ENCODE measurements at places on chromosomes 7 and 10.

DNA sequence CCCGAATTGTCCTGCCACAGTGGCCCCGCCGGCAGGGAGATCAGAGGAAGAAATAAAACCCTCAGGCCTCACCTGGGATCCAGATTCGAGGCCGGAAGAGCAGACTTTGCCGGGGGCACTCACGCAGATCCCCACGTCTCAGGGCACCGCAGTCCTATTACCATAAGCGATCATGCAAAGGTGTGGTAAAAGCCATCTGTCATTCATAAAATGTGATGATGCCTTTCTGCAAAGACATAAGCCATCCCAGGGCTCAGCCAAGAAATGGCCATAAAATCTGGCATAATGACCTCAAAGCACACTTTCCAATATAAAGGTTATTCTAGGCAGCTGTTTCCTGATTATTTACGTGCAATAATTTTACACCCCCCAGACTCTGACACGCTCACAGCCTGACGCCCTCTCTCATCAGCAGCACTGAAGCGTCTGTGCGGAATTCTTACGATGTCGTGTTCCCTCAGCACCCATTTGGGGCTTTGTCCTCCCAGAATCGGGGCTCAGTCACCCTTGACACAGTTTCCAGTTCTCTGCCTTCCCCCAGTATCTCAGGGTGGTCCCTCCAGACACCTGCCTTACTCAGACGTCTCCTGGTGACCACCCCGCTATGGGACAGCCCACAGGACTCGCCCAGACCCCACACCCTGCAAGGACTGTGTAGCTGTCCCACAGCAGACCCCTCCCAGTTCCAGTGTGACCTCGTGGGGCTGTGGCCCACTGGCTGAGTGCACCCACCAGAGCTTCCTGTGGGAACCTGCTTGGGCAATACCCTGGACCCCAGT lies 74.3 kb upstream of the FAM20C start:
- DNase-seq: no peak

- DNase-seq: no peak
These were observed 468.0 kb upstream of the FZD8 start for GRCh38 chr10:36110097-36110496.

GRCh38 chr10:104406715-104407650 lies 53.4 kb downstream of the CFAP58 start:
- DNase-seq: no peak

DNA sequence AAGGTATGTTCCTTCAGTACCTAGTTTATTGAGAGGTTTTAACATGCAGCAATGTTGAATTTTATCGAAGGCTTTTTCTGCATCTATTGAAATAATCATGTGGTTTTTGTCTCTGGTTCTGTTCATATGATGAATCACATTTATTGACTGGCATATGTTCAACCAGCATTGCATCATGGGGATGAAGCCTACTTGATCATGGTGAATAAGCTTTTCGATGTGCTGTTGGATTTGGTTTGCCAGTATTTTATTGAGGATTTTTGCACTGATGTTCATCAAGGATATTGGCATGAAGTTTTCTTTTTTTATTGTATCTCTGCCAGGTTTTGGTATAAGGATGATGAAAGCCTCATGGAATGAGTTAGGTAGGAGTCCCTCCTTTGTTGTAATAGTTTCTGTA lies 204.0 kb upstream of the GNAI1 start:
- DNase-seq: no peak

GRCh38 chr10:96712662-96713271 lies 7.5 kb downstream of the PIK3AP1 start:
- no peak for DNase-seq

GRCh38 chr7:66671034-66671433 lies 42.4 kb downstream of the KCTD7 start:
- no peak for DNase-seq

GRCh38 chr10:129085811-129086210 lies 381.2 kb upstream of the MGMT start:
- DNase-seq: no peak

DNA sequence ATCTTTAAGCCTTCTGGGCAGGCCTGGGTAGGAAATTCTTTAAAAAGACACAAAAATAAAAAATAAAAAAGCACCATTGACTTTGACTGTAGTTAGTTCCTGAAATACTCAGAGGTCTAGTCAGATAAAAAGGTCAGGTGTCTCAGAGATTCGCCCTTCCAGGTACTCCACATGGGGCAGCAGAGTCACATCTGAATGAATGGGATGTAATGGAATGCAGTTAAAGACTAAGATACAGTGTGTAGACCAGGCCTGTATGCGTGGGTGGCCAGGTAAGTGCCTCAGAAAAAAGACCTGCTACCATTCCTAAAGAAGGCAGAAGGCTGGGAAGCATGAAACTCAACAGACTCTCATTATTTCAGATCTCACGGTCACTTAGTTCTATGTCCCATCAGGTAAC lies 68.6 kb upstream of the SEM1 start:
- no peak for DNase-seq

- DNase-seq: no peak
These were observed 178.8 kb downstream of the REEP3 start for GRCh38 chr10:63699785-63700613.

DNA sequence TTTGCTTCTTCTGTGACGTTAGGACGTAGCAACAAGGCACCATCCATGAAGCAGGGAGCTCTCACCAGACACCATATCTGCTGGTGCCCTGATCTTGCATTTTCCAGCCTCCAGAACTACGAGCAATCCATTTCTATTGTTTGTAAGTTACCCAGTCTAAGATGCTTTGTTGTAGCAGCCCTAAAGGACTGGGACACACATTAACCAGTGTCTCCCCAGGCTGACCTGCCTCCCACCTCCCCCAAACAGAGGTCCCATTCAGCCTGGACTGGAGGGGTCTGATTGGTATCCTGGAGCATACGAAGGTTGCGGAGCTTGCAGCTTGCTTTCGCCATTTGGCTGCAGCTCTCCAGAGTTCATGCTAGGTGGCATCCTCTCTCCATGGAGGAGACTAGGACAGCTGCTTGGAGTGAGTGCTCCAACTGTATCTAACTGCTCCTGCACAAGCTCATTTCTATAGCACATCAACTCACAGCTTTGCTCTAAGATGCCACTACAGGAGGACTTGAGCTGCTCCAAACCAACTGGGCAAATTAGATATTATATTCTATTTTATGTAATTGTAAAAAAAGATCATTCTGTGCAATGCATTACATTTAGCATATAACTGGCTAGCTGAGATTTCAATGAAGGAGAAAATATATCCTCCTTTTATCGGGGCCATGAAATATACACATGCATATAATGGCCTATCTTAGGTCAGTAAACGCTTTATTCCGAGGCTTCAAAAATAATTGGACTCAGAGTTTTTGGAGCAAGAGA lies 8.0 kb upstream of the GRK5 start:
- peak; percentile 69 for DNase-seq

GRCh38 chr10:76172020-76172419 lies 740.6 kb downstream of the LRMDA start:
- no peak for DNase-seq

DNA sequence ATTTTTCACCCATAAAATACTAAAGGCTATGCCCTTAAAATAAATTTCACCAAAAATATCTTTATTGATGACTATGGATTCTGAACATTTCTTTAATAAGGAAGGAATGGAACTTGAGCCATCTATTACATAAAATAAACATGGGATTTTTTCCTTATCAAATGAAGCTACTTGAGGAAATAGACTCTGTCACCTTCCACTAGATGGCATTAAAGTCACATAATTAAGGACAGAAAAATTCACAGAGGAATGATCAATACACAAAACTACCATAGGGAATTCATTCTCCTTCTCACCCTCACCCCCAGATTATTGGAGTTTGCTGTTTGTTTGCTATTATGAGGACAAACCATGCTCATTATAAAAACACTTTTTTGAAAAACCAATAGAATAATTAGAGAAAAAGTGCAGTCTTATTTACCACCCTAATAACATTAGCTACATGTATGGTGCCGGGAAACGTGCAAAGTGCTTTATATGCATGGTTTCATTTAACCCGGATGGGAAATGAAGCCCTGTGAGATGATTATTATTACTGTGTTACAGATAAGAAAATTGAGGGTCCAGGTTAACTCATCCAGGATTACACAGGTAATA lies 21.1 kb upstream of the FOXI2 start:
- DNase-seq: no peak

GRCh38 chr10:52883996-52884871 lies 111.7 kb upstream of the MBL2 start:
- no peak for DNase-seq

- no peak for DNase-seq
These were observed 157.3 kb downstream of the NOC3L start for GRCh38 chr10:94205396-94205831.

GRCh38 chr10:120963594-120964220 lies 112.5 kb downstream of the WDR11 start:
- DNase-seq: no peak

GRCh38 chr7:77266291-77266794 lies 66.7 kb upstream of the FGL2 start:
- no peak for DNase-seq

DNA sequence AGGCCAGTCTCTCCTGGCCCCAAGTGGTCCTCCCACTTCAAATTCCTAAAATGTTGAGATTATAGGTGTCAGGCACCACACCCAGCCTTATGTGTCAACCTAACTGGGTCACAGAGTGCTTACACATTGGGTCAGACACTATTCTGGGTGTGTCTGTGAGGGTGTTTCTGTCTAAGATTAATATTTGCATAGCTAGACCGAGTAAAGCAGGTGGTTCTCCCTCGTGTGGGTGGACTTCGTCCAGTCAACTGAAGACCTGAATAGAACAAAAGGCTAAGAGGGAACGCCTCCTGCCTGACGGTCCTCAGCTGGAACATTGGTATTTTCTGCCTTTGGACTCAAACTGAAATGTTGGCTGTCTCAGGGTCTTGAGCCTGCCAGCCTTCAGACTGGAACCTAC lies 11.5 kb downstream of the PPIF start:
- no peak for DNase-seq

DNA sequence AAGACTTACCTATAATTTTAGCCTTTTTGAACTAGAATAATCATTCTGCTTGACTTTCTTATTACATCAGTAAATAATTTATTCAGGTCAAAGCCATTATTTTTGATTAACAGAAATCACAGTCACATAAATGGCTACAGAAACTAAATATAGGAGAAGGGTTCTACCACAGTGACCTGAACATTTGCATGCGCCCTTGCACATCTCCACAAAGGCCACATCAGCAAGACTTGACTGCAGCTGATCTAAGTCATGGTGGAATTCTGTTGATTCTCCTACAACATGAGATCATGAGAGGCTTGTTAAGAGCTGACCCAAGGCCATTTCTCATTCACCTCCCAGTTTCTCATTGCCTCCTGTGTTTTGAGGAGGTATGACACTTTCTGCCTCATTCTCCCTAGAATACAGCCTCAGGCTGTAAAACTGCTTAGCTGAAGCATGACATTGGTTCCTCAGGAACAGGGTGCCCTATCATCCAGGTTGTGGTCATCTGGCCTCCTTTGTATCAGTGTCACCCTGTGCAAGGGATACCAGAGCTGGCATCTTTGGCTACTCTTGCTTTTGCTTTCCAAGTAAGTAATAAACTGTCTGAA lies 6.7 kb upstream of the IMMP2L start:
- DNase-seq: no peak

GRCh38 chr10:35433851-35434426 lies 97.6 kb downstream of the CCNY start:
- DNase-seq: no peak

GRCh38 chr10:21047511-21047910 lies 150.4 kb upstream of the NEBL start:
- DNase-seq: no peak

DNA sequence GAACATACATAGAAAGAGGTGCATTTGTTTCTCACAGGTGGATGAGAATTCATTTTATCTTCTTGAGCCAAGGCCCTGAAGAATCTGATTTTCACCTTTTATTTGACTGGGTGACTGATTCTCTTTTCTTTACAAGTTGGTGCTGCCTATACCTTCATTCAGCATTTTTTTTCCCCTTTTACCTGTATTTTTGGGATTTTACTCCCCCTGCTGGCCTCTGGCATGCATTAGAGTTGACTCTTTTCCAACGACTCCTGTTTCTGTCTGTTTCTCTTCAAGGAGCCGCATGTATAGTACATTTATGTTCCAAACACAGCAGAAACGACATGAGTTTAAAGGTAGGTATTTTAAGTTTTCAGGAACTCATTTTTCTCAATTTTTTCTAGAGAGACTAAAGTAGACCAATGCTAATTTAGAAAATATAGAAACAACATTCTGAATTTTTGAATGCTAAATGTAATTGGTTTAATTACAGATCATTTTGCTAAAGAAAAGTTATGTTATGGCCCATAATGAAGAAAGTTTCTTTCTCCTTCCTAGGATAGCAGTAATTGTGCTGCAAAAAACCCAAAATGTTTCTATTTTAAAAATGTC lies 149.8 kb upstream of the HDAC9 start:
- DNase-seq: peak; percentile 61

DNA sequence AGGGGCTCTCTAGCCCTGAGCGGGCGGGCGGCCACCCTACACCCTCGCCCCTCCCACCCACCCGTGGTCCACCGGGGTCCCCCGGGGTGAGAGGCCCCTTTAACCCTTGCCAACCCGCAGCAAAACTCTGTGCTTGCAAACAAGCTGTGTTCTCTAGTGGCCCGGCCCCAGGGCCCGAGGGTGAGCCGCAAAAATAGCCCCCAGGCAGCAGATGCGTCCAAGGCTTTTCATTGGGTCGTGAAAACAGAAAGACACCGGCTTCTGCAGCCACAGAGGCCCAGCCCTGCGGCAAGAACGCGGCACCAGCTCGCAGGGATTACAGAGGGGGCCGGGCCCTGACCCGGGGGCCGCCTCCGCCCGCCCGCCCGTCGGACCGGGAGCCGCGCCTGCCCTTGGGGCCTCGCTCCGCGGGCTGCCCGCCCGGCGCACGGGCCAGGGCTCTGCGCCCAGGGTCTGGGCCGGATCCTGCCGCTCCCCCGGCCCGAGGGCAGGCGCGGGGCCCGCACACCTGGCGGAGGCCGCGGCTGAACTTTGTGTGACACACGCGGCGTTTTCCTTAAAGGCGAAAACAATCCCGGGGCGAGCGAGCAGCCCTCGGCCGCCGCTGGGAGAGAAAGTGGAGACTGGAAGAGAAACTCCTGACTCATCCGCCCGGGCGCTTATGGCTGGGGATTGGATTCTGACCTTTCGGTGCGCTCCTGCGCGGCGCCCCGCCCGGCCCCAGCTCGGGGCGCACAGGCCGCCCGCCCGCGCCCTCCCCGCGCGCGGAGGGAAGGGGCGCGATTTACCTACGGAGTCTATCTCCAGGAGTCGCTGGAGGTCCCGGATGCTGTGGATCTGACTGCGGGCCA lies 2.8 kb downstream of the PDGFA start:
- DNase-seq: no peak
